A549 treated with DMSO at 1 μM for 4 hours (cell line): ENCODE measurements at places on chromosomes 11 and 22. TPM values are rescaled to one million over a fixed set of nuclear protein-coding genes. Genes with fewer than 3 reads are reported as not detected.

The SCGB2A2 gene
- not detected in 5 replicates for total RNA-seq

The LPXN gene
- 2.4 to 3.3 TPM (median 3.1 TPM) in 5 replicates for total RNA-seq

The PGA4 gene
- not detected in 5 replicates for total RNA-seq

The OR5A1 gene
- total RNA-seq = not detected in 5 replicates
